ENCODE measurements at places on chromosomes 7 and 10.

- DNase-seq: no peak
Measured at GRCh38 chr7:44140341-44140740, 791 bp downstream of the MYL7 start.

DNA sequence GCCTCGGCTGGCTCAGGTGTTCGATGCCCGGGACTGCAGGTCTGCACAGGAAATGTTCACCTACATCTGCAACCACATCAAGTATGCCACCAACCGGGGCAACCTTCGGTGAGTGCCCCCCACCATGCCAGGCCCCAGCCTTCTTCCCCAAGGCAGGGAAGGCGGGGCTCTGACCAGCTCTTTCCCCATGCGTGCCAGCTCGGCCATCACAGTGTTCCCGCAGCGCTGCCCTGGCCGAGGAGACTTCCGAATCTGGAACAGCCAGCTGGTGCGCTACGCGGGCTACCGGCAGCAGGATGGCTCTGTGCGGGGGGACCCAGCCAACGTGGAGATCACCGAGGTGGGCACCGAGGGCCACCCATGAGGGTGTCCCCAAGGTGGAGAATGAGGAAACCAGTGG is 7.5 kb downstream of the NOS3 start:
- no peak for DNase-seq

GRCh38 chr7:112939574-112940313 is 146.9 kb downstream of the GPR85 start:
- peak; percentile 99 for DNase-seq

- DNase-seq: no peak
Measured at GRCh38 chr10:65847436-65848230, 1078.2 kb upstream of the LRRTM3 start.

- no peak for DNase-seq
Measured at GRCh38 chr7:98178321-98178720, 32.9 kb upstream of the BHLHA15 start.

DNA sequence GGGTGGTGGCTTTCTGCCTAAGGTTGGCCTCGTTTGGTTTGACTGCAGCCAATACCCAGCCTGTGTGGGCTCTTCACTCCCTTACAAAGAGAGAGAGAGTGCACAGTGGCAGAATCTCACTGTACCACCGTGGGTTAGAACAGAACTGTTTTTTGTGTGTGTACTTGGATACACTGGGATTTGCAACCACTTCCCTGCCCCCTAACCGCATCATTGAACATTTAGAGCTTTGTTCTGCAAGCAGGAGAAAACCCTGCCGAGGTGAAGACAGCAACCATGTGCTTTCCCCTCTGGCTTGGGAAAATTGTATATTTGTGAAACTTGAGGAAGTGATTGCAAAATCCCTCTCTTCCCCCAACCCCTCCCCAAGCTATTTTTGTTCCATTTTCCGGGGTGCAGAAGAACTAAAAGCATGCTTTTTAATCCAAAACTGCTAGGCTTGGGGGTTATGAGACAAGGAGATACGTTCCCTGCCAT is 201.2 kb downstream of the TCF7L2 start:
- DNase-seq: no peak

DNA sequence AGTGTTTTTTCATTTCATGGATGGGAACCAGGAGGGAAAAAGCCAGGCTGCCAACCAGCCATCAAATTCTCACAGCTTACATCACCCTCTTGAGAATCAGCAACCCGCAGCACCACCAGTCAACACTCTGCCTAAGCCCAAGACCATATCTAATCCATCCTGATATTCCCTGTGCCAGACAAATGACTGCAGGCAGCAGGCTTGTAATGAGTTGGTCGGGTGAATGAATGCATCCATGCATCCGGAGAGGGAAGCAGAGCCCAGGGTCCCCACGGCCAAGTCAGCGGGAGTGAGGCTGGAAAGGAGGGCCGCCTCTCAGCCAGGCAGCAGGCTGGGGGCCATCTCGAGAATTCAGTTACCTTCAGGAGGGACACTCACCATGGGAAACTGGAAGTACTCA is 46.9 kb downstream of the SLIT1 start:
- no peak for DNase-seq

DNA sequence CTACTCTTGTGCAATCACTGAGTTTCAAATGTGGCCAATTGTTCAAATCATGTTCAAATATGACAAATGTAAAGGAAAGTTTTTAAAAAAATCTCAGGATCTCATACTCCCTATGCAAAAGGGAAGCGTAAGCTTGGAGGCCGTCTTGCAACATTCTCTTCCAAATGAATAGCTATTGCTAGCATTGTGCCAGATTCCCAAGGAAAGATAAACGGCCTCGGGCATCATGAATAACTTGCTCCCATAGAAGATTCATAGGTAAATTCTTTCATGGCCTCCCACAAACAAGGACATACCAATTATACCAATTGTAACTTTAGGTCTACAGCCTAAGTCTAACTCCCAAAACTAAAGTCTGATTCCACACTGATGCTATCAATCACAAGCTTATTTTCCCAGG is 416.9 kb downstream of the THSD7A start:
- no peak for DNase-seq

- DNase-seq: peak; percentile 54
Measured at GRCh38 chr7:100603726-100604027, 1.5 kb downstream of the PCOLCE start.

DNA sequence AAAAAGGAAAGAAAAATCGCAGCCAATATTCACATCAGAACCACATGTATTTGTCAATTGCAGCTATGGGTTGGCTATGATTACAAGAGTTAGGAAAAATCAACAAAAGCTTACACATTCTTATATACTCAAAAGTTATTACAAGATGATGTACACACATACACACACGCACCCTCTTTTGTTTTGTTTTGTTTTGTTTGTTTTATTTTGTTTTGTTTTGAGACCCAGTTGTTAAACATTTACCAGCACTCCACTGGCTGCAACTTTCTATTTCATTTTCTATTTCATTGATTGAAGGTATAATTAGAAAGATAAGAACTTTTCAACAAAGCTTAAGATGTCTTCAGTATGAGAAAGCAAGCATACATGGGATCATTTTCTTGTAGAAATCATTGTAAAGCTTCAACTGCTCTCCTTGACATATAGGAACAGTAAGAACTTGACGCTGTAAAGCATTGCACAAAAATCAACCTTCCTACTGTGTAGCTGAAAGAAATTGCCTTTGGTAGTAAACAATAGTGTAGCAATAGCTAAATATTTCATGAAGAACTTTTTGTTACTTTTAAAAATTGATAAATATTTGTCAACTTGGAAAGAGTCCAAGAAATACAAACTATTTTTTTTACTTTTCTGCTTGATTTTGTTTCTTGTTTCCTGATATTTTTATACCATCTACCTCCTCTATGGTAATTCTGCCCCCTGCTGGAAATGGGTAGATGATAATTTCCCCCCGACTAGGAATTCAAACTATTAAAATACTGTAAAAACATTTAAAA is 205.9 kb downstream of the MBL2 start:
- DNase-seq: peak; percentile 71

GRCh38 chr10:47326306-47326926 is 4.2 kb downstream of the GDF2 start:
- no peak for DNase-seq

- no peak for DNase-seq
Measured at GRCh38 chr10:133316732-133317131, 8.0 kb downstream of the ZNF511 start.

GRCh38 chr7:4076701-4077294 is 605.3 kb upstream of the FOXK1 start:
- DNase-seq: no peak

DNA sequence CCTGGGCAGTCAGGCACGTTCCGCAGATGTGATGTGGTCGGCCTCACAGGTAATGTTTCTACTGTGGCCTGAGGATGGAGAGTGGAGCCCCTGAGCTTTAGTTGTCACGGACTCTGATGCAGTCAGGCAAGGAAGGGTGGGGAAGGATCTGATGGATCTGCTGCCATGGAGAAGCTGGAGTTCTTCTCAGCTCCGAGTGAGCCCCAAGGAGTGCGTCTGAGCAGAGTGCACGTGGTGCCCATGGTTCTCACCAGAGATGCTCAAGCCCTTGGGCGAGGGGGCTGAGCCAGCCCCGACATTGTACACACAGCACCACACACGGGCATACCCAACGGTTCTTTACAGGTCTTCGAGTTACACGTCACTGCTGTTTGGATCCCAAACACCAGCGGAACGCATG is 192.5 kb downstream of the EBF3 start:
- no peak for DNase-seq

DNA sequence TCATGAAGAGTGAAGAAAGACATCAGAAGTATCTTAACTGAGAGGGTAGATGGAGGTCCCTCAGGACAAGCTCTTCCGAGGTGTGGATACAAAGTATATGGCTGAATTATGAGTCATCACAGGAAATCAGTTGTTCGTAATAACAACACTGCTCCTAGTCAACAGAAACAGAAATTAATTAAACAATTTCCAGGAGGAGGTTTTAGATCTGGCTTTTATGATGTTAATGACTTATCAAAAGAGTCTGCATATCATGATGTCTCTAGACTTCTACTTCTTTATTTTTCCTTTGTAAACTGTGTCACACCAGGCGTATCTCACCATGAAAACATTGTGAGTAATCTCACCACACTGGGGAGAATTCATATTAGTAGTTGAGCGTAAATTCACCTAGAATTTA is 31.2 kb downstream of the OSBPL3 start:
- peak; percentile 18 for DNase-seq

DNA sequence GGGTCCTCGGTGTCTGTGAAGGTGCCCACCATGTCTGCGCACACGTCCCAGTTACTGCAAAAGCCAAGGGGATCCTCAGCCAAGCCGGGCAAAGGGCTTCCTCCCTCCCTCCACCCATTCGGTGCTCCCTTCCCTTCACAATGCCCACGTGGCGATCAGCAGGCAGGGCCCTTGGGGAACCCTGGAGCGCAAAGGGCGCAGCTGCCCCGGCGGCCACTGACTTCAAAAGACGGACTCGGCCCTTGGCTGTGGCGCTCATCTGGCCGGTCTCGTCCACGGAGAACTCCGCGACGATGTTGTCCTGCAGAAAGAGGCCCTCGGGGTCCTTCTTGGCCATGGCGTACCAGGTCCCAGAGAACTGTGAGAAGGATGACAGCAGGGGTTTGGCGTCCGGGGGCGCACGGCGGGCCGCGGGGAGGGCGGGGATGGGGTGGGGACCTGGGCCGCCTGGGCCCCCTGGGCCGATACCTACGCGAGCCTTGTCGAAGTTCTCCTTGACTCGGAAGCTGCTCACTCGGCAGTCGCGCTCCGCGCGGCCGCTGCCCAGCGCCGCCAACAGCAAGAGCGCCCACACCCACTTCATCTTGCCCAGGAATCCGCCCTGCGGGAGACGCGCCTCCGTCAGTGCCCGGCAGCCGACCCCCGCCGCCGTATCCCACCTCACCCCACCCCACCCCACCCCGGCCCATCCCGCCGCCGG is 439 bp downstream of the RBP4 start:
- DNase-seq: peak; percentile 24

GRCh38 chr10:110864662-110865140 is 7.0 kb upstream of the PDCD4 start:
- DNase-seq: no peak

DNA sequence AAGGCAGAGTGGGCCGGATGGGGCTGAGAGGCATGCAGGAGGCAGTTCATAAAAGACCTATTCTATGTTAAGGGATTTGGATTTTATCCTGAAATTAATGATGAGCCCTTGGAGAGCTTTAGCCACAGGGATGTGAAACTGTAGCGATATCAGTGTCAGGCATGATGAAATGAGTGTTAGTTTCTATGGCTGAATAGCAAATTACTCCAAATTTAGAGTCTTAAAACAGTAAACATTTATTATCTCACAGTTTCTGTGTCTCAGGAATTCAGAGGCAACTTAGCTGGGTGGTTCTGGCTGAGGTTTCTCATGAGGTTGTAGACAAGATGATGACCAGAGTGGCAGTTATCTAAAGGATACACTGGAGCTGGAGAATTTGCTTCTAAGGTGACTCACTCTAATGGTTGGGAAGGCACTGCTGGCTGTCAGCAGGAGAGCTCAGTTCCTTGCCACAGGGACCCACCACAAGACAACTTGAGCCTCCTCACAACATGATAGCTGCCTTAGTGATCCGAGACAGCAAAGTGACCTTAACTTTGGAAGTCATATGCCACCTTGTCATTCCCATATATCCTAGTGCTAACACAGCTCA is 36.7 kb upstream of the SFTPD start:
- peak; percentile 19 for DNase-seq

DNA sequence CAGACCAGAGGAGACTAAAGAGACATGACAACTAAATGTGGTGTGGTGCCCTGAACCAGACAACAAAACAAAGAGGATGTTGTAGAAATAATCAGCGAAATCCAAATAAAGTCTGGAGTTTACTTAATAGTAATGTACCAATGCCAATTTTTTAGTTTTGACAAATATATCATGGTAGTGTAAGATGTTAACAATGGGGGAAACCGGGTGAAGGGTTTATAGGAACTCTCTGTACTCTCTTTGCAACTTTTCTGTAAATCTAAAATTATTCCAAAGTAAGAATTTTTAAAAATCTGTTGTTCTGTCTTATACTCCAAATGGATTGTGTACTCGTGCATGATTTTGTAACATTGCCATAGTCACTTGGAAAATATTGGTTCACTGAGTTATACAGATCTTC is 129.3 kb downstream of the CNNM2 start:
- no peak for DNase-seq

- no peak for DNase-seq
Measured at GRCh38 chr10:98666276-98666675, 219.5 kb upstream of the HPS1 start.

DNA sequence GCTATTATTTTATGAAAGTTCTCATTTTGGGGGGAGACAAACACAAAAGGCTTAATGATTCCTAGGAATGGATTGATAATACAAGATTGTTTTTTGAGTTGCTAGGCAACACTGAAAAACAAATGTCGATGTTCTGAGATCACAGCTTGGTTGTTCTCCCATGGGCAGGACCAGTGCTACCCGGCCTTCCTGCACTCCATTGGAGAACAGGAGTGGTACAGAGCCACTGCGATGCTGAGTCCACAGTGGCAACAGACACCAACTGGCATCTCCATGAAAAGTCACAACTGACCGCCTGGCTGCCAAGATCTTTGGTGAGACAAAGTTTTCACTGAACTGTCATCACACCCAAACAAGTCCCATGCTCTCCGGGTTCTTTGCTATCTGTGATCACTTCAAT is 68.9 kb upstream of the NMT2 start:
- DNase-seq: peak; percentile 71

- no peak for DNase-seq
Measured at GRCh38 chr7:37174460-37174859, 274.2 kb downstream of the ELMO1 start.

- peak; percentile 82 for DNase-seq
Measured at GRCh38 chr10:123583639-123584418, 82.3 kb upstream of the GPR26 start.

DNA sequence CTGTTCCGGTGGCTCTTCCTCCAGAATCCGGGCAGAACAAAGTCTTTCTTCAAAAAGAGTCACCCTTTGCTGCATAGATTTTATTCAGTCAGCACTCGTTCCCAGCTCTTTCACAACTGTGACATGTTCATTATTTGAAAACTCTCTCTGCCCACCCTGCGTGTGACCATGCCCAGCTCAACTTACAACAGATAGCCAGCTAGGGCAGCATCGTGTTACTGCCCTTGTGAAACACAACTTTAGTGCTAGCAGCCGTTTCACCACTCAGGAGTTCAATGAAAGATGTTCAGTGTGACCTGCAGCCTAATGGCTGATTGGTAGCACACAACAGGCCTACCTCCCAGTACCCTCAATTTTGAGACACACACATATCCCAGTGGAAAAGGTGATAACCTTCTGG is 57.9 kb downstream of the ZNF438 start:
- DNase-seq: no peak
